ENCODE measurements at places on chromosomes 3 and 15. TPM values are rescaled to one million over a fixed set of nuclear protein-coding genes. Genes with fewer than 3 reads are reported as not detected.

DNA sequence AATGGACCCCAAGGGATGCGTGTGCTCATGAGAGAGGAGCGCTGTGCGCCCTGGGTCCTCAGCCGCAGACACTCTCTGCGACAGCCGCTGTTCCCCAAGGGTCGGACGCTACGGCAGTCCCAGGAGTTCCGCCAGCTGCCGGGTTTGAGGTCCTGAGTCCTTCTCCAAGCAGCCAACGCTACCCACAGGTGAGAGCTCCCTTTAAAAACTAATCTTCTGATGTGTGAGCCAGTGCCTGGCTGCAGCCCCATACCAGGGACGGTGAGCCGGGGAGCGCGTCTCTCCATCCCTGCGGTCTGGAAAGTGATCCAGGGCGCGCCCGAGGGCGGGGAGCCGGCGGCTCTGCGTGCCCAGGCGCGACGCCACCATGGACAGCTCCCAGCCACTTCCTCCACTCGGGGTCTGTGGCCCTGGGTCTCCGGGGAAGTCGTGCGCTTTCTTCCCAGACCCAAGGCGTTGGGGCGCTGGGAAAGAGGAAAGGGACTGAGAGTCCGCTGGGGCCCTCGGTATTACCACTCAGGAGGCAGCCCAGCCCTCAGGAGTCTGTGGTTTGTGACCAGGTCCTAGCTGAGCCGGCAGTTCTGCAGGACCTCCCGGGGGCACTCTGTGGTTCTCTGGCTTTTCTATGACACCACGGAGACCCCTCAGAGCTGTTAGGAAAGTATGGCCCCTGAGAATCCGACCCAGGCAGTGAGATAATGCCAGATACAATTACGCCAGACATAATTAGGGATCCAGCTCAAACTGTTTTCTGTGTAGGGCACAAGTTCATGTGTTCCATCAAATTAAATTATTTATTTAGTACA is 1.4 kb downstream of the CEMIP start:
- no peak for DNase-seq

DNA sequence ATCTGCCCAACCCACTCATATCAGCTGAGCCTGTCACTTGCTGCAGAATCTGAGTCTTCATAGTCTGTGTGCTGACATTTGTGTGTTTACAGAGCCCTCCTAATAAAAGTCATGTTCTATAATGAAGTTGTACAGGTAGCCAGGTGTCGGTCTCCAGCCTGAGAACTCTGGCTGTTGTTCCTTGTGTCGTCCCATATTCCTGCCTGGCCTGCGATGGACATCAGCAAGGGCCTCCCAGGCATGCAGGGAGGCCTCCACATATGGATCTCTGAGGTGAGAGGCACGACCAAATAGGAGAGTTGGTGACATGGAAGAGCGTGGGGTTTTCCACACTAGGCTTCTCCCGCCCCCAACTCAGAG is 2.9 kb downstream of the VILL start:
- no peak for DNase-seq

GRCh38 chr3:161941891-161942290 is 445.3 kb downstream of the OTOL1 start:
- DNase-seq = no peak

DNA sequence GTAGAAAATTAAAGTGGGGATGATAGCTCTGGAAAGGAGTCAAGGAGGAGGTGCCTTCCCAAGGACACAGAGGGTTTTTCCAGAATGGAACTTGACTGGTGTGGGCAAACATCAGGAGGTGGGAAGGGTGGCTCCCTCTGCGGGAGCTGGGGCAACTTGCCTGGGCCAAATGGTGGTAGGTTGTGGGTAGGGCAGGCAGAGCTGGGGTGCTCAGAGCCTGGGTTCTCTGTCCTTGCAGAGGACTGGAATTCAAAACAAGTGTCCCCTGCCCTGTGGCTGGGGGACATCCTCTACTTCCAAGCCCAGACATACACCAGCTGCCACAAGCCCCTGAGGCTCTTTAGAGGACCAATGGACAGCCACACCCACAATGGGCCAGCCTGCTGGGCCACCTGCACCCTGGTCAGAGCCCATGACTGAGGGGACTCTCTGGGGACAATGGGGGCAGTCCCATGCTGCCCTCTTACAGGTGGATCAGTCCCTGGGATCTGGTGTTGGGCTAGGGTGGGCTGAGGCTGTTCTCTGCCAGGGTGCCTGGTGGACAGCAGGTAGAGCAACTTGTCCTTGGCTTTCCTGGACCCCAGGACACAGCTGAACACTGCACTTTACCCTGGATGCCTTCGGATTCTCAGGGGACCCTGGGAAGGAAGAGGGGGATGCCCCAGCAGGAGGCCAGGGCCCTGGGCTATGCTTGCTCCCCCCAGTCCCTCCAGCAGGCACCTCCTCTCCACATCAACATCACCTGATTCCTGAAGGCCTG is 38.6 kb upstream of the CSPG4 start:
- no peak for DNase-seq

- DNase-seq = no peak
These were observed 7.6 kb downstream of the SCG3 start for GRCh38 chr15:51688863-51689262.

DNA sequence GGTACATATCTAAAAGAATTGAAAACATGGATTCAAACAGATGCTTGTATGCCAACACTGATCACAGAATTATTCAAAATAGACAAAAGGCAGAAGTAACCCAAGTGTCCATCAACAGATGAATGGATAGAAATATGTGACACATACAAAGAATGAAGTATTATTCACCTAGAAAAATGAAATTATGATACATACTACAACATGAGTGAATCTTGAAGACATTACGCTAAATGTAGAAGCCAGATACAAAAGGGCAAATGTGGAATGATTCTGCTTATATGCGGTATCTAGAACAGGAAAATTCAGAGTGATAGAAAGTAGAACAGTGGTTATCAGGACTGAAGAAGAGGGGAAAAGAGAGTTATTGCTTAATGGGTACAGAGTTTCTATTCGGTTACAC is 26.2 kb upstream of the SLC12A8 start:
- DNase-seq = no peak

DNA sequence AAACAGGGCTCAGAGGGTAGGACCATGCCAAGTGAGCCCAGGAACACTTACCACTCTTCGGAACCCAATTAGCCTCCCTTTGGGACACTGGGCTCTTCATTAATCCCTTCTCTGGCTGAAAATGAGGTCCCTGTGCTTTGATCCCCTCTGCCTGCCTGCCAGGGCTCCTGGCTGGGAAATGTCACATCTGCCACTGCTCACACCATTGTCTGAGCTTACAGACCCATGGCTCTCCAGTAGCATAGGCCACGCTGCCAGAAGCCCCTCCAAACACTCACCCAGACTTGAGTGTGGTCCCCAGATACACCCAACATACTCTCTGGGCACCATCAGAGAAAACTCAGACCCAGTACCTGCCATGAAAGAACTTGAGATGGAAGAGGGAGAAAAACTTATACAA is 287.3 kb downstream of the XXYLT1 start:
- DNase-seq = no peak

DNA sequence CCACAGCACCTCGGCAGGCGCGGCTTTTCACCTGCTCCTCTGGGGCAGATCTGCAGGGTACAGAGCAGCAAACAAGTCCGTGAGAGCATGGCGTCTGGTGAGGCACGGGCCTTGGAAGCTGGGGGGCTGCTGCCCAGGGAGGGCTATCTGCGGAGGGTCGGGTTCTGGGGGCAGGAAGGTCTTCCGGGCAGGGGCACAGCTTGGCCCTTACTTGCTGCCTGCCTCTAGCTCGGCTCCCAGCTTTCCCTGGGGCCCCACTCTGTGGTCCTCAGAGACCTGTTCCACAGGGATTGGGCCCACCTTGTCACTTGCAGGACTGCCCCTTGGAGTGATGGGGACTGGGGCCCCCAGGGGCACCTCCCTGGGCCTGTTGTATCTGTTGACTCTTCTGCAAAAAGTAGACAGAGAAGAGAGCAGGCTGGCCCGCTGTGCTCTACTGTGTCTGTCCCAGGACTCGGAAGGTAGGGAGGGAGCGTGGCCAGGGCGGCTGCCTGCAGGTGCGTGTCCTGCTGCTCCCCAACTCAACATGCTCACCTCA is 84.1 kb downstream of the TBC1D2B start:
- DNase-seq = no peak

DNA sequence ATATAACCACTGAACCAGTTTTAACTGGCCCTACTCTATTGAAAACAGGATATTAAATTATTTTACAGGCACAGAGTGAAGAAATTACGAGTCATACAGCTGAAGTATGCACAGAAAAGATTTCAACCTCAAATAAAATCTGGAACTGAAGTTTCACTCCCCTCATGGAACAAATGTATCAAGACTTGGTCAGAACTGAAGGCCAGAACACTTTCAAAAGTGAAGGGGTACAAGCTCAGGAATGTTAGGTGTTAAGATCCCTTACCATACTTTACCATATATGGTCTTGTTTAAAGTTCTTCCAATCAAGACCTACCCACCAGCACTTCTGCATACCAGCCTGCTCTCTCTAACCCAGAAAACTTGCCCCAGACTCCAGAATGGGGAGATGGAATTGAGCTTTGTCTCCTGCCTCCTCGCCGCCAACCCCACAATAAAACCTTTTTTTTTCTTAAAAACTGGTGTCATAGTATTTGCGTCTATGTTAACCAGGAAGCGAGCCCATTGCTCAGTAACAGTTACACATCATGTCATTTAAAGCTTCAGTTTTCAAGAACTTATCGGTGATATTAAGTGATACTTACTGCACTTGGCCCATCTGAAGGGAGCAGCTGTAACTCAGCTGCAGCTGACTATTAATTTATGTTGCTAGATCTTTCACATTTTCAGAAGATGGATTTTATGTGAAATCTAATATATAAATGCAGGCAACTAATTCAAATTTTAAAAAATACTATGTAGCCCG is 59.9 kb downstream of the OXSM start:
- DNase-seq = no peak

DNA sequence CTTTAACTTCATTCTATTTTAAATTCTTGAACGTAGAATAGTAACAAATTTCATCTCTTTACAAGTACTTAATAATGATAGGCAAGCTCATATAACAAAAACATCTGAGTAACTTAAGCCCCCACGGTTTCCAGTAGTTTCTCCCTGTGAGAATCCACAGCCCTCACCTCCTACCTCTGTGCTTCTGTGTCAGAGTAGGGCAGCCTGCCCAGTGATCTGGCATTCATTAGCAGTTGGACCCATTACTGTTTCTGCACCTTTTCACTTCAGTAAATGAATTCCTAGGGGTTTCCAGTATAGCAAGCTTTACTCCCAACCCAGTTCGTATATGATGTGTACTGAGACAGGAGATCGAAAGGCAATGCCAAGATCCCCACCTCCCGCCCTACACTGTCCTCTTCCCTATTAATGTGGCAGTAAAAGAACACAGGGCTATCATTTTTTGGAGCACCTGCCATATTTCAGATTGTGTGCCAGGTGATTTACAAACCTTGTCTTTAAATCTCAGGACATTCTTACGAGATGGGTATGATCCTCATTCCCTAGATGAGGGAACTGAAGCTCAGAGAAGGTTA is 40.8 kb downstream of the EIF2AK4 start:
- no peak for DNase-seq

GRCh38 chr15:97966924-97967620 is 6.6 kb downstream of the ARRDC4 start:
- no peak for DNase-seq

DNA sequence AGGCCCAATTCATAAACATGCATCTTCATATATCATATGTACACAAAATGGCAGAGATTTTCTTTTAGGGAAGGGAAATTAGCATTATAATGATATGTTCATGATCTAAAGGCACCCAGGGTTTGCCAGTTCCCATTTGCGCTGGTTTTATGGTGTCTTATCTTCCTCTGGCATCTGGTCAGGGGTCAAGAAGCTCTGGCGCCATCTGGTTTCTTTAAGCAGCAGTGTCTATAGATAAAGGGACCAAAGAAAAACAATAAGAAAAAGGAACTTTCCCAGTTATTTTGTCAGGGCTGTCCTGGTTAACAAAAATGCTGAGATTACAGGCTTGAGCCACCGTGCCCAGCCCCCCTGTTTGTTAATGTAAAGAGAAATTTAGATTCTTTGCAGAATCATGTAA is 3.3 kb upstream of the DCP1A start:
- DNase-seq = no peak

GRCh38 chr15:63551400-63551799 is 45.8 kb upstream of the FBXL22 start:
- DNase-seq = no peak

- no peak for DNase-seq
These were observed 37.7 kb upstream of the HES1 start for GRCh38 chr3:194098081-194098842.

DNA sequence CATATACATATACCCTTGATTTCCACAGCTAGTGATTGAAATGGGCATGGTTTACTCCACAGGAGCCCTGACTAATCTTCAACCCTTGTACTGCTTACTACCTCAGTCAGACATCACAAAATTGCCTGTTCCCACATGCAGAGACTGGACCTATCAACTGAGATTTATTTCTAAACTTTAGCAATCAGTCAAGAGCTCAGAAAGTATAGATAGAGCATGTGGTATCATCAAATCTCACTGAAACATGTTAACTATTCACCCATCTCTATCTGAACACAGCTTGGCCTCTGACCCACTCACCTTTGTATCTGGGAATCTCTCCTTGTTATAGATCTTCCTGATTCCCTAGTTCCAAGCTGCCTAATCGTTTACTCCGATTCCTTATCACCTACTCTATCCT is 14.6 kb downstream of the ADAM10 start:
- DNase-seq = no peak

- no peak for DNase-seq
These were observed 15.3 kb upstream of the ARL14 start for GRCh38 chr3:160661660-160662059.

GRCh38 chr3:77459926-77460325 is 420.0 kb downstream of the ROBO2 start:
- DNase-seq = no peak

- DNase-seq = no peak
These were observed 100.4 kb downstream of the MYO5A start for GRCh38 chr15:52428297-52428696.

- DNase-seq = no peak
These were observed 2.9 kb upstream of the IQSEC1 start for GRCh38 chr3:13075986-13076654.

REC114 gene
- polyA plus RNA-seq = not detected

ITIH1 gene
- polyA plus RNA-seq = not detected

GASK1A gene
- not detected for polyA plus RNA-seq

CNTN3 gene
- not detected for polyA plus RNA-seq

ARGFX gene
- polyA plus RNA-seq = not detected

HRH1 gene
- 0.97 TPM for polyA plus RNA-seq

All from immature natural killer cell (primary cell).